ENCODE measurements at places on chromosomes 1 and 21. TPM values are rescaled to one million over a fixed set of nuclear protein-coding genes. Genes with fewer than 3 reads are reported as not detected.

DNA sequence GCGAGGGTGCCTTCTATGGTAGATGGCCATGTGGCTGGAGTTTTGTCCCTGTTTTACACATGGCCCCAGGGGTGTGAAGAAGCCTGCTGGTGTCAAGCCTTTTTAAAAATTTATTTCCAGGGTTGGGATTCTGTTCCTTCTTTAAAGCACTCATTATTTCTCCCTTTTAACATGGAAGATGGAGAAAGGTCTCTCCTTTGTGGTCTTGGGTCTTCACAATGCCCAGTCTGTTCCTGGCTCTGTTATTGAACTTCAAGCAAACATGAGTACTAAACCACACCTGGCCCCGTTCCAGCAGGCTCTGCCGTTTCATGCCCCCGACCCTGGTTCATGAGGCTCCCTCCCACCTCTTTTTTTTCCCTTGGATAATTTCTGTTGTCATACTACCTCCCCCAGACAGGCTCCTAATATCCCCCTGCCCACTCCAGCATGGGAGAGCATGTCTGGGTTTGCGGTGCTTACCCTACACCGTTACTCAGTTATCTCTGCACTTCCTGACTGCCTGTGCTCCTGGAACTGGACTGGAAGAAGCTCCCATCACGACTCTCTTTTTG lies 121.2 kb upstream of the KIAA0040 start:
- no peak for DNase-seq

GRCh38 chr21:33013626-33014025 lies 12.1 kb upstream of the OLIG2 start:
- no peak for DNase-seq

GRCh38 chr1:90313778-90314177 lies 318.9 kb downstream of the ZNF326 start:
- DNase-seq = no peak

DNA sequence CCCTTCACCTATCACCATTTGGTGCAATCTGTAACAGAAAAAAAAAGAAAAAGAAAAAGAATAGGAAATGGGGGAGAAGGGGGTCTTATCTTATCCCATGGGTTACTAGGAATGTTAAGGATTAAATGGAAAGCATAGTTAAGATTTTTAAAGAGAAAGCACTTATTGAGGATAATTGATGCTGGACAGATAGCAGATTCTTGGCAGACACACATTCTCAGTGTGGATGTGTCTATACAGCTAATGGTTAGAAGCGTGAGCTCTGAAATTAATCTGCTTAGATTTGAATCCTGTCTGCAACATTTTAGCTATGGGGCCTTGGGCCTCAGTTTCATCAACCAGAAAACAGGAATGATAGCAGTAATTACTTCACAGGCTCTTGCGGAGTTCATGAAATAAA lies 67.1 kb downstream of the SSBP3 start:
- DNase-seq = no peak

- DNase-seq = no peak
Observed at GRCh38 chr1:198889101-198889500, 250.3 kb downstream of the PTPRC start.

DNA sequence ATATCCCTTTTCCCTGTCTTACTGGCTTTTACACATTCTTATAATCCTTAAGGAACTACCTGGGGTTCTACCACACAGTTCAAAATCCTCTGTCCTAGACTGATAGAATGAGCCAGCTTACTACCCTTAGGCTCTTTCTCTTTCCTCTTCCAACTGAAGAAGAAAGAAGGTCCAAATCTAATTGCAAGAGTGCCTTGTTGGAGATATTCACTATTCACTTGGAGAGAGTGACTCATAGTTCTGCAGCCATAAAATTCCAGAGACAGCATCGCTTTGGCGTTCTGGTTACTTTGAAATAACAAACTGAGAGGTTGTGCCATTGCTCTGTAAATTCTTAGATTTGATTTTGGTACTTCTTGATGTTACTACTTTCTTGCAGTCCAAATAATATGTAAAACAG lies 4.2 kb downstream of the CADM3 start:
- DNase-seq = no peak

- DNase-seq = no peak
Observed at GRCh38 chr1:87208931-87209330, 119.7 kb upstream of the LMO4 start.

TOR3A gene
- 20.7 TPM for total RNA-seq

SORT1 gene
- total RNA-seq = 30.1 TPM
